BE2C (cell line): ENCODE measurements at places on chromosomes 11 and 22.

GRCh38 chr11:126945319-126945718, 55.3 kb downstream of the KIRREL3 start:
- no peak for DNase-seq

- no peak for DNase-seq
These were observed 46.2 kb upstream of the CSTF3 start for GRCh38 chr11:33207408-33207985.

DNA sequence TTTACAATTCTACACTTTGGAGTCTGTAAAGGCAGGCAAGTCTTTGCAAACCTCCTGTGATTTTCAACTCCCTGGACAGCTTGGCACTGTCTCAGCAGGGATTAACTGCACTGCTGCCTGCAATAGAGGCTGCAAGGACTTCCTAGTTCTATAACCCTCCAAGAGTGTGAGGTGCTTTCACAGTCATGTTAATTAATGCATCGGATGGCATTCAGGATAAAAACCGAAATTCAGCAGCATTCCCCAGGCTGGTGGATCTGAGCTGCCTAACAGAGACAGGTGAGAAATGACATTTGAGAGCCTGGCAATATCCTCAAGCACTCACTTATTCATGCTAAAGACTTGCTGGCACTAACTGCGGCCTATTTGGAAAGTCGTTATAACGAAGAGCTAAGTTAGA, 85.0 kb downstream of the LARGE1 start:
- no peak for DNase-seq

DNA sequence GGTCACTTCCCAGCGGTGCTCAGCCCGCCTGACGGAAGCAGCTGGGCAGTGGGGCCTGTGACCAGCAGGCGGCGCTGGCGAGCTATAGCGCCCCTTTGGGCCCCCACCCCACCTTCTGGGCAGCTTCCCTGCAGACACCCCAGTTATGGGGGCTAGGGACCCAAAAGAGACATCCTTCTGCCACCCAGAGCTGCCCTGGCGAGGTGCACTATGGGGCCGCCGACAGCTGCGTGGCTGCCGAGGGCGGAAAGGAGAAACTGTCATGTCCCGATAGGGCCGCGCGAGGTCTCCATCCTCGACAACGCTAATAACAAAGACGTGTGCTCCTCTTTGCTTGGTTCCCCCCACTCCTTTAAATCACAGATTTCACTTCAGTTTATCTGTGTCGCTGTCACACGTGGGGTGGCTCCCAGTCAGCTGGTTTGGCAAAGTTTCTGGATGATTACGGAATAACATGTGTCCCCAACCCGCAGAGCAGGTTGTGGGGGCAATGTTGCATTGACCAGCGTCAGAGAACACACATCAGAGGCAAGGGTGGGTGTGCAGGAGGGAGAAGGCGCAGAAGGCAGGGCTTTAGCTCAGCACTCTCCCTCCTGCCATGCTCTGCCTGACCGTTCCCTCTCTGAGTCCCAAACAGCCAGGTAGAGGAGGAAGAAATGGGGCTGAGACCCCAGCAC, 673 bp upstream of the MYO7A start:
- DNase-seq: peak; percentile 38

DNA sequence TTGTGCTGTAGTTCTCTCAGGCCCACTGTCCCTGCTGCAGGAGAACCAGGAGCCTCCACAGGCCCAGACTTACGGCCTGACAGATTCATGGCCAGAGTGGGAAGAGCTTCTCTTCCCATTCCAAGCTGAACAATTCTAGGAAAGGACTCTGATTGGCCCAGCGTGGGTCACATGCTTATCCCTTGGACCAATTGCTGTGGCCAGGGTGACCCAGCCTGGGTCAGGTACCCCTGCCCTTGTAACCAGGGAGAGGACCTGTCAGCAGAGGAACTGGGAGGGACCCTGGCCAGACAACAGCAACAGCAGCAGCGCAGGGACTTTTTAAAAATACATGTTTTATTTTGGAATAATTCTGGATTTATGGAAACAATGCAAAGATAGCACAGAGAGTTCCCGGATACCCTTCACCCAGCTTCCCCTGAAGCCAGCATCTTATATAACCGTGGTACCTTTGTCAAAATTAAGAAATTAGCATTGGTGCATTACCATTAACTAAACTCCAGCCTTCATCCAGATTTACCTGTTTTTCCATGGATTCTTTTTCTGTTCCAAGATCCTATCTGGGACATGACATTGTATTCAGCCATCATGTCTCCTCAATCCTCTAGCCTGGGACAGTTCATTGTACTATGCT, 8.8 kb upstream of the ELFN2 start:
- no peak for DNase-seq

DNA sequence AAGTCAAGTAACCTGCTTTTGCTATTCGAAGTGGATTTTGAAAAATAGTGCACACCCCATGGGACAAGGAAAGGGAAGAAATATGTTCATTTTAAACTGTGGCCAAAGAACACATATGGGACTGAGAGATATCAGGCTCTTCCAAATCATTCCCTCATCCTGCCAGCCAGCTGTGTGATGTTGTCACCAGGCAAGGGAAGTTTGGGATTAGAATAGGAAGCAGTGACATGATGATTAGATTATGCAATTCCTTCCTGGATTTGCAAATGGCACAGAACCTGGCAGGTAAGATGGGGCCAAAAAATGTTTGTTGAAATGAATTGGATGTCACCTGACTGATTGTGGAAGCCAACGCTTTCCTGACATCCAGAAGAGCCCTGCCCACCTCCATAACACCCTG, 4.9 kb upstream of the SCN3B start:
- DNase-seq: no peak

GRCh38 chr11:46521961-46522681, 71.7 kb downstream of the AMBRA1 start:
- DNase-seq: no peak

DNA sequence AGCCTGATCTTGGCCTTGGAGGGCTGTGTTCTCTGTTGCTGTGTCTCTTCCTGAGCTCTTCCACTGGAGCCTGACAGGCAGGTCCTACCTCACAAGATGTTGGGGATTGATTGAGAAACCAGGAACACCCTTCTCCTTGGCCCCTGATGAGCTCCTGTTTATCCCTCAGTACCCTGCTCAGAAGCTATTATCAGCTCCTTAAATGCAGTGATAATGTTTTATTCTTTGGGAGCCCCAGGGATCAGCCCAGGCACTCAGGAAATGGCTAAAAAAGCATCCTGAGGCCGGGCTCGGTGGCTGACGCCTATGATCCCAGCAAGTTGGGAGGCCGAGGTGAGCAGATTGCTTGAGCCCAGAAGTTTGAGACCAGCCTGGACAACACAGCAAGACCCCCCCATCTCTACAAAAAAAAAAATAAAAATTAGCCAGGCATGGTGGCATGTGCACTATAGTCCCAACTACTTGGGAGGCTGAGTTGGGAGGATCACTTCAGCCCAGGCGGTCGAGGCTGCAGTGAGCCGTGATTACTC, 4.9 kb upstream of the PHLDA2 start:
- DNase-seq: no peak

DNA sequence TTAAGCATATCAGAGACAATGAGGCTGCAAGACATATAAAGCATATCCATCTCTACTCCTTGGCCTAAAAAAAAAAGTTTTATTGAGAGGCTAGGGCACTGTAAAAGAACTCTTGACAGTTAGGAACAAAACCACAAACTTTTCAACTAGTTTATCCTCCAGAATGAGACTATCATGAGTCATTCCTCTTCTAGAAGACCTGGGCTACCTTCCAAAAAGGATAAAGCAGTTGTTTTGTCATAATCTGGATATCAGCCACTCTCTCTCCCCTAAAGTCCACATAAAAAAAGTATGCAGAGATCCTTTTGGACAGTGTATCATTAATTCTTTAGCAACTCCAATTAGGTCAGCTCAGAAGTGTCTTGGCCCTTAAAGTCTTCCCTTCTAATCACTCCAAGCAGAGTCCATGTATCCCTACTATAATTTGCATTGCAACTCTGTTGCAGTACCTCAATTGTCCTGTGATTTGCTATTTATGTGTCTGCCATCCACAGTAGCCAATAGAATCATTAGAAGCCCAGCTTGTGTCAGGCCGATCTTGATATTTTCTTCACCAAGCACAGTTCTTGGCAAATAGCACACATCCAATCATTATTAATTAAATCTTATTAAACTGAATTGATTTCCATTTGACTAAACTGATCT, 10.4 kb downstream of the OR51T1 start:
- DNase-seq: no peak

GRCh38 chr22:48953830-48954229, 873.8 kb downstream of the BRD1 start:
- DNase-seq: no peak

DNA sequence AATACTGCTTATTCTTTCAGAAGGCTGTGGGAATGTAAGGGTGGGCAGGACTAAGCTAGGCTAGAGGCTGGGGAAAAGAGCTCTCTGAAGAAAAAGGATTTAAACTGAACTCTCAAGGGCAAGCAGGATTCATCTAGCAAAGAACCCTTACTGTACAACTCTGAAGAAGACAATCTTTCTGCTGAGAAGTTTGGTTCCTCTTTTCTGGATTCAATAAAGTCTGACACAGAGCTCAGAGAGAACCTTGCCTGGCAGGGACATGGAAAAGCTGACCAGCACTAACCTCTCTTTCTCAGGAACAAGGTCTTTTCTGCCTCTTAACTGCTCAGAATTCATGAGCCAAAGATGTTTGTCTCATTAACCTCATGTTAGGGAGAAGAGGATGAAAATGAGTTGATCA, 388.4 kb upstream of the DDI1 start:
- DNase-seq: no peak

GRCh38 chr11:115919341-115920091, 415.3 kb upstream of the CADM1 start:
- DNase-seq: no peak

- DNase-seq: no peak
These were observed 192.7 kb downstream of the NAV2 start for GRCh38 chr11:19905280-19905853.

- no peak for DNase-seq
These were observed 7.5 kb downstream of the MALAT1 start for GRCh38 chr11:65506290-65506771.

GRCh38 chr22:27467711-27468110, 333.8 kb downstream of the MN1 start:
- no peak for DNase-seq

DNA sequence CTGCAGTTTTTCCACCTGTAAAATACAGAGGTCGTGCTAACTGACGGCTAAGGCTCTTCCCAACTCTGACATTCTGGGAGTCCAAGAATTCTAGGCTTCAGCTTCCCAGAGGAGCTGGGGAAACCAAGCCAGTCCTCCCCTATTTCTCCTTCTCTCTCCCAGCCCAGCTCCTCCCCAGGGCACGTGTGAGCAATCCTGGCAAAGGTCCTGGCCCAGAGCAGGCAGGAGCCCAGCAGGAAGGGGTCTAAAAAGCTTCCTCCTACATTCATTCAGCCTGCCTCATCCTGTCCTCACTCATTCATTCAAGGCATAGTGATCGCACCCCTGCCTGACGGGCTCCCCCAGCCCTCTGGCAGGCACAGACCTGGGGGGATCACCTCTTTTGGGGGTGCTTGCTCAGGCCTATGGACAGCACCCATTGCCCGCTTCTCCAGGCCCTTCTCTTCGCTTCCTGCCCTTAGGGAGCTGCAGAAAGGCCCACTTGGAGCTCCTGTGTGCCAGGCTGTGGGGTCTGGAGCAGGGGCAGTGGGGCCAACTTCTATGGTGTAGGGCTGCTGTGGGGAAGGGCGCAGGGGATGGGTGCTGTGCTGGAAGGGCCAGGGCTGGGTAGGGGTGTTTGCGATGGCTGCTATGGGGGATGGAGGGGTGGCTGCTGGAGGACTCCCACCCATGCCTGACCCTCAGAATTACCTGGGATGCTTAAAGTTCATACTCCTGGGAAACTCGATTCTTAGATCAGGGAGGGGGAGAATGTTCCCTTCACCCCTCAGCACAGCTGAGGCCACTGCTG, 9.8 kb downstream of the KCNC1 start:
- no peak for DNase-seq

DNA sequence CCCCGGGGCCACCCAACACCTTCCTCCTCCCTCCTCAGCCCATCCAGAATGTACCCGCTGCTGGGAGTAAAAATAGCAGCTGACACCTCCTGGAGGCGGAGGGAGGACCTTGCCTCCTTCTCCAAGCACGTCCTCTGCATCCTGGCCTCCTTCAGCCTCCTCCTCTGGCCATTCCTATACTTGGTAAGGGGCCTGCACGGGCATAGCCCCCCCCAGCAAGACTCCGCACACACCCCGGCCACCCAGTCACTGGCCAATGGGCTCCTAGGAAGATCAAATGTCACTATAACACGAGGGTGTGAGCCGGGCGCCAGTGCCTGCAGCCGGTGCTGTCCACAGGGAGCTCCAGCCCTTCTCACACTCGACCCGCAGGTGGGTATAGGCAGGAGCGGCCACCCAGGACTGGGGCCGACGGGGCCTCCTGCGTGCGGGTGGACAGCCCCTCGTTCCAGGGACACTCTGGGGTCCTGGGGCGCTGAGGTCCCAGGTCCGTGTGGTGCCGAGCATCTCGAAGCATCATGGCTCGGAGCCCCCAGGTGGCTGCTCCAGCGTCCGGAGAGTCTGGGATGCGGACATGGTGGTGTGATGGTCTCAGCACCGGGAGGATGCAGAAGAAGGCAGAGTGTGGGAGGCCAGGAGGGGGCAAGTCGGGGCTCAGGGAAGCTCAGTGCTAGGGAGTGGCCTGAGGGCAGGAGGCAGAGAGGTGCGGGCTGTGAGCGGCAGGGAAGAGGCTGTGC, at the start of gene TNNT3:
Gene TNNT3 (plus strand): TSS at position 313 of the 737 bp plus-strand sequence. CDS start 3,172 bp downstream, outside the sequence.
- DNase-seq: no peak

DNA sequence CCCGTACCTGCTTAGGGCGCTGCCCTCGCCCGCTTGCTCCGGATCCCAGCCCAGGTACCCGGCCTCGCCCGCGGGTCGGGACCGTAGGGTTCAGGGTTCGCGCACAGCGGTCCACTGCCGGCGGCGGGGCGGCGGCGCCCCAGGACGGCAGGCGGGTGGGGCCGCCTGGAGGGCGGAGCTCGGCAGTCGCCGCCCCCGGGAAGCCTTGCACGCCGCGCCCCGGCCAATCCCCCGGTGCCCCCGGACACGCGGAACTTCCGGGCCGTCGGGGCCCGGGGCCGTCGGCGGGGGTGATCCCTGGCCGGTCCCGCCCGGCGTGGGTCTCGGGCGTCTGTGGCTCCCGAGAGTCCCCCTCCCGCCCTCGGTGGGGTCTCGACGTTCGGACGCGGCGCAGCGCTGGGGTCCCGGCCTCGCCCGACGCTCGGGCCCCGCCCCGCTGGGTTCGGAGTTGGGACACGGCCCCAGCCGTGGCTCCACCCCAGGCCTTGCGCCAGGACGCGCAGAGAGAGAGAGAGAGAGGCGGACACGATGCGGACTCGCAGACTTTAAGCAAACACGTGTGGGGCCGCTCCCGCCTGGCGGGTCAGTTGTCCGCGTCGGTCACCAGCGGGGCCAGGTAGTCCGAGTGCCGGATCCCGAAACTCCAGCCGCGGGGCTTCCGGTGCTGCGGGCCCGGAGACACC, at the start of gene TYMP:
Gene TYMP (minus strand): TSS at position 116 of the 683 bp plus-strand sequence. CDS start 303 bp downstream, outside the sequence.
- DNase-seq: no peak

DNA sequence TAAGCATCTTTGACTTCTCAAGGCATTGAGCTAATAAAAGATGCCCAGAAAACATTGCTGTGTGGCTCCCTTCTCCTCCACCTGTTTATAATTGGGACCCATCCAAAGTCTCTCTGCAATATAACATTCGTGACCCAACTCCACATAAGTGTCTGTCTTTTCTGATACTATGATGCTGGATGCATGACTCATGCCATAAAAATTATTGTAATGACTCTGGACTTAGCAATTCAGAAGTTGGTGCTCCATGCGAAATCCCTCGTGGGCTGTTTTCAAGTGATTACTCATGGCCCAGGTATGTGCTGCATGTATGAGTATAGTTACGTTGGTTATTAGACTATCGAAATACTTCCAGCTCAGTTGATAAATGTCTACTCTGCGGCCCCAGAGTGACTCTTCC, 11.7 kb downstream of the FJX1 start:
- DNase-seq: no peak
